GM03348 (cell line): ENCODE measurements at places on chromosomes 6 and 20.

- DNase-seq: peak; percentile 26
Measured at GRCh38 chr6:78746457-78746856, 120.9 kb upstream of the IRAK1BP1 start.

DNA sequence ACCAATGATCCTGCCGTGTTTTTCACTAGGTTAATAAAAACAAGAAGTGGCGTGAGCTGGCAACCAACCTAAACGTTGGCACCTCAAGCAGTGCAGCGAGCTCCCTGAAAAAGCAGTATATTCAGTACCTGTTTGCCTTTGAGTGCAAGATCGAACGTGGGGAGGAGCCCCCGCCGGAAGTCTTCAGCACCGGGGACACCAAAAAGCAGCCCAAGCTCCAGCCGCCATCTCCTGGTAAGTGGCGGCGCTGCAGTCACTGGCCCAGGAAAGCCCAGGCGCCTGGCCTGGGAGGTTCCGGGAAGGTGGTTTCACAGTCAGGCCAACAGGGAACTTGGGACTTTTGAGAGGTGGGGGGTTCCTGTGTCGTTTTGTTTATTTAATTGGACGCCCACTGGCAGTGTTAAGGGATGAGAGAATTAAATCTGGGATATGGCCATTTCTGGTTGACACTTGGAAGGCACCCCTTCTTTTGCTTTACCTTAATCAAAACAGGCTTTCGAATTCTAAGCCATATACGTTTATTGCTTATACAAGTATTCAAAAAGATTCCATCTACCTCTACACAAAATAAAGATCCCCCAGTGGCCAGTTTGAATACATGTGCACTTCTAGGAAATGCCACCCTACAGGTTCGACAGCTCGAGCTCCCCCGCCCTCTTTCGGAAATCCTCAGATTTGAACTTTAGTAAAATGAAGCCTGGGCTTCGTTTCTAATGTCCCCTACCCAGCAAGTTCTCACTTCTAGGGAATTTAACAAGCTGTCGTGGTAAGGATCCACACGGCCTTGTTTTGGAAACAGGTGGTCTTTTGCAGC, 138.9 kb downstream of the TMEM242 start:
- DNase-seq: peak; percentile 92

- peak; percentile 29 for DNase-seq
Measured at GRCh38 chr6:158016571-158017383, 35.1 kb downstream of the SYNJ2 start.

GRCh38 chr6:117613920-117614560, 11.7 kb upstream of the GOPC start:
- DNase-seq: no peak

DNA sequence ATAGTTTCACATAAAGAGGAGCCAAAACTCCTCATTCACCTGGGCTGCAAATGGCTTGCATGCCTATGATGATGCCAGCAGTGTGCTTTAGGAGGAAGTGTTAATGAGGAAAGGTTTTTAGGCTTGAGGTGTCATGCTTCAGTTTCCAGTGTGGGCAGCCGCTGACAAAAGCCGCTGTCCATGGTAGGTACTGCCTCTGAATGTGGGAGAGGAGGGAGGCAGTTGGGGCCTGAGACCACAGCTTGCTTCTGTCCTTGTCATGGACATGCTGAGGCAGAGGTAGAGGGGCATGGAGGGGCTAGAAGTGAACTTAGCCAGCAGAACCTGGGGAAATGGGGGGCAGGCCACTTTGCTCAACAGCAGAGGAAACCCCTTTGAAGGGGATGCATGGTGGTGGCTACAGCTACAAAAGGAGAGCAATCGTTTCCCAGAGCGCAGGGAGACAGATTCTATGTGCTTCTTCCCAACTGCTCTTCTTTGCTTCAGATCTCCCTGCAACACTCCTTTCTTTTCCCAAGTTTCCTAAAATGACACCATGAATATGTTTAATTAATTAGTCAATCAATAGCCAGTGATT, 372.1 kb upstream of the CNR1 start:
- DNase-seq: peak; percentile 28
